ENCODE measurements at places on chromosomes 2 and 18.
A peak's percentile ranks its signal among the peaks of the same experiment; 100 is the strongest.

DNA sequence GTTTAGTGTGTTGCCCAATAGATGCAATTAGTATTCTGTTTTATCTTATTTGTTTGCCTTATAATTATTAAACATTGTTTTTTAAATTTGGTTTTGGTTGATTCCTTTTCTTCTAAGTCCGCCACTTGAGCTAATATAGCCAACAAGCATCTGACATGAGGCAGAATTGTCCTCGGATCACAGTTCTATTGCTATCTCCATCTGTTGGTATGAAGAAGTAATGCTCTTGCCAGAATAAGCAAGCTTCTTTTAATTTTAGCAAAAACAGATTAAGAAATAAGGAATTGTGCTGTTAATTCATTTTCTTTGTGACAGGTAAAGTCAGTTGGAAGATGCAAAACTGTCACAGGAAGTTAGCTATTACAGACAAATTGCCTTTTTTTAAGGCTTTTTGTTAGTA lies 54.3 kb downstream of the R3HDM1 start:
- no peak for DNase-seq

- no peak for DNase-seq
Observed at GRCh38 chr2:39039072-39039471, 81.8 kb downstream of the SOS1 start.

DNA sequence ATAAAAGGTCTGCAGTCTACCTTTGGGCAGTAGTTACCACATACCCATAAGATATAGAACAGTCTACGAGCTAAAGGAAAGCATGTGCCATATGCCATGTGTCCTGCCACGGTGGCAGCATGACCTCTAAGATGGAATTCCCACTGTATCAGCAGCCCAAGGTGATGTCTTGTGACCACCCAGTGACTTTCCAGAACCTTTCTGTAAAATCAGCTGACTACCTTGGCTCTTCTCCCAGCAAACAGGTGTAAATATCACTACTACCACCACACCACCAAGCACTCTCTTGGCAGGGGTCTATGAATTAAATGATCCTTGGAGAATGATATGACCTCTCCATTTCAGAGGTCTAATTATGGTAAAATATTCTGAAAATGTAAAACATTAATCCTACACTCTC lies 99.6 kb downstream of the METTL8 start:
- DNase-seq, result no peak

- peak; percentile 53 for DNase-seq
Observed at GRCh38 chr18:8988260-8988871, 114.1 kb upstream of the NDUFV2 start.

GRCh38 chr2:98502556-98503335 lies 58.1 kb downstream of the INPP4A start:
- peak; percentile 38 for DNase-seq

DNA sequence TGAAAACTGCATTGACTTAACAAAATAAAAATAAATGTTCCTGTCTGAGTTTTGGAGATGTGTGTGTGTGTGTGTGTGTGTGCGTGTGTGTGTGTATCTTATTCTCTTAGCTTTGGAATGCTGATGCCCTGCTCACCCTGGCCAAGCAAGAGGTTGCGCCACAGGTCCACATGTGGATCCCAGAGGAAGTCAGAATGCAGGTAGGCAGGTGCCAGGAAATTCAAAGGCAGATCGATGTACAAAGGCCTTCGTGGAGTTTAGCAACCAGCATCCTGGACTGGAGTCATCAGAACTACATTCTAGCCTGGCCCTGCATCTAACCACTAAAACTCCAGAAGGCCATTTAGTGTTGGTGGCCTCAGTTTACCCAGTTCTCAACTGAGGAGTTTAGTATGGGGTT lies 12.4 kb downstream of the G6PC2 start:
- DNase-seq, result no peak

Measured in brain microvascular endothelial cell (primary cell).